ENCODE measurements at places on chromosomes 16 and 17.

- no peak for DNase-seq
Measured at GRCh38 chr17:44402564-44403172, 13.2 kb upstream of the ITGA2B start.

DNA sequence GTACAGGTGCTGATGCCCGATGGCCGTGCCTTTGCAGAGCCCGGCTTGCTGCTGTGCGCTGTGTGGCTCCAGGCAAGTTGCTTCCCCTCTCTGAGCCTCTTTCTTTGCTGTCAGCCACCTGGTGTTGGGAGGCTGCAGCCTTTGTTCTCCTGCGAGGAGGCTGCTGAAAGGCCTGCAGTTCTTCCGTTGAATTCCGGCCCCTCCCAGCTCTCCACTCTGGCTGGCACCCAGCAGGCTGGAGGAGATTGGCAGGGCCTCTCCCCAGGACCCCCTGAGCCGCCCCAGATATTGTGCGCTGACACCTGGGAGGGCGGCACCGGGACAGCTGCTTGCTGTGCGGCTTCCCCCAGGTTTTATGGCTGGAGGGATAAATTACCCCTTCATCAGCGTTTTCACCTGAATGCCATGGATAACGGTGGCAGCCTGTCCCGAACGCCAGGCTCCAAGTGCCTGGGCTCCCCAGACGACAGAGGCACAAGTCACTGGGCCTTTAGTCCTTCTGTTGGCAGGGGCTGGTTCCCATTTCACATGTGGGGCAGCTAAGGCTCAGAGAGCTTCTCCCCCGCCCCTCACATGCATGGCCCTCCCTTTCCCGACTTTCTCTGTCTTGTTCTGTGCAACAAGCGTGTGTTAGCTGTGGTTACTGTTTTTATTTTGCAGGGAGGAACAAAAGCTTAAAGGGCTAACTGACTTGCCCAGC is 35.1 kb upstream of the GSE1 start:
- DNase-seq = no peak

GRCh38 chr17:46942441-46943217 is 19.7 kb downstream of the GOSR2 start:
- peak; percentile 55 for DNase-seq

GRCh38 chr17:16304830-16305229 is 48.4 kb downstream of the CENPV start:
- no peak for DNase-seq

DNA sequence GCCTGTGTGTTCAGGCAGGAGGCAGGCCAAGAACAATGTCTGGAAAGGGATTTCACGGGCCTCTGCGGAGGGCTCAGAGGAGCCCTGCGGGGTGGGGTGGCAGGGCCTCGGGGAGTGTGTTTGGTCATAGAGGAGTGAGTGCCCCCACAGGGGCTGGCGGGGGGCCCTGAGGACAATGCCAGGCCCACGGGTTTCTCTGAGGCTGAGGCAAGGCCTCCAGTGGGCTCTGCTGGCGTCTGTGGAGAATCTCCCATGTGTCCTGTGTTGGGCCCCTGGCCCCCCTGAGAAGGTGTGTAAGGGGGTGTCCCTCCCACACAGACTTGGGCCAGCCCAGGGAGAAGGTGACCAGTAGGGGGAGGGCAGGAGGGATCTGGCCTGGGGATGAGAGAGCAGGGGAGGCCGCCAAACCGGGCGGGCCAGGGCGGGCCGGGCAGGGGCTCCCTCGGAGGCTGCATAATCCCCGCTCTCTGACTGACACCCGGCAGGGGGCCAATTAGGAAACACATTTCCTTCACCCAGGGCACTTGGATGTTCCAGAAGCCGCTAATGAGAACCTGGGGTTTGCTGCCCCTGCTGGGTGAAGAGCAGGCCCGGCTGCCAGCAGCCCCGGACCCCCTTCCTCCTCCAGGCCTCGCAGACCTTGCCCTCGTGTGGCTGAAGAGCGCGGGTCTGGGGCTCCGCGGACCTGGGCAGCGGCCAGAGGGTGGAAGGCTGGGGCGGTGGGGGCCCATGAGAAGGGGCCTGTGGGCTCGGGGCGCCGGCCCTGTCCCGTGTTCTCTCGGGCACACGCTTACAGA is 204.2 kb downstream of the NTN1 start:
- no peak for DNase-seq

GRCh38 chr16:68934402-68934801 is 91.1 kb downstream of the TANGO6 start:
- no peak for DNase-seq

- DNase-seq = peak; percentile 58
Measured at GRCh38 chr17:73069164-73069770, 23.2 kb downstream of the SLC39A11 start.

DNA sequence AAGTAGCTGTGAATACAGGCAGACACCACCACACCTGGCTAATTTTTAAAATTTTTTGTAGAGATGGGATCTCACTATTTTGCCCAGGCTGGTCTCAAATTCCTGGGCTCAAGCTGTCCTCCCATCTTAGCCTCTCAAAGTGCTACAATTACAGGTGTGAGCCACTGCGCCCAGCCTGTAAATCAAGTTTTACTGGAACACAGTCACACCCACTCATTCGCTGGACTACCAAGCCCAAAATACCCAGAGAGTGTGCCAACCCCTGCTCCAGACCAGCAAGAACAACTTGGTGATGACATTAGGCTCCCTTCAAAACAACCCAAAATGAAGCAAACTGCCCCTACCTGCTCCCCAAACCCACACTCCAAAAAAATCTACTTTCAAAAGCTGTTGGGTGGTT is 36.0 kb downstream of the TVP23A start:
- no peak for DNase-seq

GRCh38 chr17:77155125-77155524 is 14.4 kb downstream of the SEC14L1 start:
- no peak for DNase-seq

DNA sequence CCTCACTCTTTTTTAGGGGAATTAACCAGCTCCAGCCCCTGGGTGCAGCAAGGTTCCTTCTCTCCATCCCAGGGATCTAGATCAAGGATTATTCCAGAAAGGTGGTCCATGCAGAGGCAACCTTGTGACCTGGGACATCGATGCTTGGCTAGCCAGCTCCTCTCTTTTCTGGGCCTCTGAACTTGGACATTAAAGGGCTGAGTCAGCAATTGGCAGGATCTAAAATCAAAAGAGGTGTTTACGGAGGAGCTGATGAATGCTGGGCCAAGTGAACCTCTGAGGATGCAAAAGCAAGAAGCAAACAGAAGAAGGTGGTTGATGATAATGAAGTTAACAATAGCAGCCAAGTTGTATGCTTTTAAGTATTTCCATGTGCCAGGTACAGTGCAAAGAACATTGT is 207.0 kb downstream of the MAF start:
- no peak for DNase-seq

DNA sequence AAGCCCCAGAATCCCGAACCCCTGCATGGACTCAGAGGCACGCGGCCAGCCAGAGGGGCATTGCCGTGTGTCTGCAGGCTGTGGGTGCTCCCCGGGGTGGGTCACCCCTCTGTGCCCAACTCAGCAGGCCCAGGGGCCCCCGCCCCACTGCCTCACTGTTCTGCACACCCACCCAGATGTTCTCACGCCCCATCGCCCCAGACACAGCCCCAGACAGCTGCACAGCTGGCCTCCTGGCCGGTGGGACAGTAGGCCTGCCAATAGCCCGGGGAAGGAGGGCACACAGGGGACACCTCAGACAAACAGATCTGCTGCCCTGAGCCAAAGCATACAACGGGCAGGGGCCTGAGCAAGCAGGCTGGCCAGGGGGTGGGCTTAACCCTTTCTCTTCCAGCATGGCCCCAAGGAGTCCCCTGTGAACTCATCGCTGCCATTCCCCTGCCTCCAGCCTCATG is 27.6 kb upstream of the NXPH3 start:
- DNase-seq = no peak

- no peak for DNase-seq
Measured at GRCh38 chr17:8117980-8118768, at the start of gene ALOXE3. TSS of gene ALOXE3 (minus strand) at chr17:8118514. CDS start at chr17:8117990, 524 bp downstream.

GRCh38 chr17:58788199-58788598 is 32.5 kb downstream of the PPM1E start:
- no peak for DNase-seq

DNA sequence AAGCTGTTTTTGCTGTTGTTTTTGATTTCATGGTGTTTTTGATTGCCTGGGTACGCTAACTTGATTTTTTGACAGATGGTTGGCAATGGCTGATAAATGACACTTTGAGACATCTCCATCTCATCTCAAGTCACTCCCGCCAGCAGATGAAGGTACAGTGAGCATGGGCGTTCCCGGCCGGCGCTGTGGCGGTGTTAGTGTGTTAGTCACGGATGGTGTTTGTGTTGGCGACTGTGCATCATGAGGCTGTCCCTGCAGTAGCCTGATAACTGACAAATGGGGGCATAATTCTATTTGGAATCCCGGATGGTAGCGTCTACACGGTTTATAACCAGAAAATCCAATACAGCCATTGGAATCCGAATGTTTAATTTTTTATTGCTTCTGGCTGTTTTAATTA is 81.6 kb upstream of the ZNF750 start:
- no peak for DNase-seq

DNA sequence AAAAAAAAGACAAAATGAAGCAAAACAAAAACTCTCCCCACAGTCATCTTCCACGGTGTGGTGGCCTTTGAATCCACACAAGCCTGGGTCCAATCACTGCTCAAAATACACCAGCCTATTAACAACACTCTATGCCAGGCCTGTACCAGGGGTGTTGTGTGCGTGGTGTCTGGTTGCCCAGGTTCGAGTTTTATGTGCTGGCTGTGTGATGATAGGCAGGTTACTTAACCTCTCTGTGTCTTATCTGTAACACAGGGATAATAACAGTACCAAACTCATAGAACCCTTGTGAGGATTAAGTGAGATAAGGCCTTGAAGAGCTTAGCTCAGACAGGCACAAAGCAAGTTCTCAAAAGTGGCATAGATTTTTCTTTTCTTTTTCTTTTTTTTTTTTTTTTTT is 235.2 kb downstream of the PARN start:
- DNase-seq = no peak

- DNase-seq = no peak
Measured at GRCh38 chr16:78163772-78164670, 64.6 kb downstream of the WWOX start.

GRCh38 chr17:75503337-75503950 is 11.9 kb downstream of the CASKIN2 start:
- DNase-seq = no peak

DNA sequence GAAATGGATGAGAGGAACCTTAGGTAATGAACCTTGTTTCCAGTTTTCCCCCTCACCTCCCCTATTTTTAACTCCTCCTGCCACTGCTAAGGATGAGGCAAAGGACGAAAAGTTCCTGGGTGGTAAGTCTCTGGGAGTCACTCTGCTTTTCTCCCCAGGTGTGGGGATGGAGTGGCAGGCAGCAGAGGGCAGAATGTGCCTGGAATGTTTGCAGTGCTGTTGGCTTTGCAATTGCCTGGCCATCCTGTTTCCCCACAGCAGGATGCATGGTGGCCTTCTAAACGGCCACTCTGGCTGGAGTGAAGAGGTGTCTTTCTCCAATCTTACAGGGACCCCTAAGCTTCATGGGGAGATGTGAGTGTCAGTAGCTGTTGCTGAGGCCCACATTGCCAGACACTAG is 432.5 kb upstream of the ZFHX3 start:
- no peak for DNase-seq

- peak; percentile 97 for DNase-seq
Measured at GRCh38 chr17:52035336-52035915, 123.1 kb downstream of the CA10 start.

- no peak for DNase-seq
Measured at GRCh38 chr17:28536532-28537218, 15.7 kb downstream of the UNC119 start.

DNA sequence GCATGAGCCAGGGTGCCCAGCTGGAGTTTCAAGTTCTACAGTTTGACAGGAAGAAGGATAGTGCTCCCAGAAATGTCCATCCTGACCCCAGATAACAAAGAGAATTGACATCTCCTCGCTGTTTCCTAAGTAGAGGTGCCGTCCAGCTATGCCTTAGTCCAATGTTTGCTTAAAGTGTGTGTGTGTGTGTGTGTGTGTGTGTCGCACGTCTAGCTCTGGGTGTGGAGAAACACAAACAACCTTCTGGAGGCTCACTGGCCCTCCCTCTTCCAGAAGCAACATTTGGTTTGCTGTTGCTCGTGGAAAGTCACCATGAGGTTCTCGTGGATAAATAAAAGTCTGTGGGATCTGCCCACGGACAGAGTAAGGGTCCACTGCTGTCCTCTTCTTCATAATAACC is 22.1 kb downstream of the EMP2 start:
- no peak for DNase-seq

DNA sequence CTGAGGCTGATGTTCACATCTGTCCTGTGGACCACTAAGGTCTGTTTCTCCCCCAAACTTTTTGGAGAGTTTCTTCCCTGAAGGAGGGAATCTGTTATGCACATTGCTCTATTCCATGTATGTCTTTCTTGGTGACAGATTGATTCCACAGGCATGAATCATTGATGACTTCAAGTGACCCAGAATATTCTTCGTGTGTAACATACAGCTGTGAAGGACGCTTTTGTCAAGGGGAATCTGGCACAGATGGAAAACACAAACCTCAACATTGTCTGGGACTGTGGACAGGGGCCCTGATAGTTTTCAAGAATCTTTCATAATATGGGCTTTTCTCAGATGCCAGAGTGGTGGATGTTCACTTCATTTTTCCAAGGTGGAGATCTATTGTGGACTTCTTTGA is 223.1 kb upstream of the MAF start:
- DNase-seq = no peak

DNA sequence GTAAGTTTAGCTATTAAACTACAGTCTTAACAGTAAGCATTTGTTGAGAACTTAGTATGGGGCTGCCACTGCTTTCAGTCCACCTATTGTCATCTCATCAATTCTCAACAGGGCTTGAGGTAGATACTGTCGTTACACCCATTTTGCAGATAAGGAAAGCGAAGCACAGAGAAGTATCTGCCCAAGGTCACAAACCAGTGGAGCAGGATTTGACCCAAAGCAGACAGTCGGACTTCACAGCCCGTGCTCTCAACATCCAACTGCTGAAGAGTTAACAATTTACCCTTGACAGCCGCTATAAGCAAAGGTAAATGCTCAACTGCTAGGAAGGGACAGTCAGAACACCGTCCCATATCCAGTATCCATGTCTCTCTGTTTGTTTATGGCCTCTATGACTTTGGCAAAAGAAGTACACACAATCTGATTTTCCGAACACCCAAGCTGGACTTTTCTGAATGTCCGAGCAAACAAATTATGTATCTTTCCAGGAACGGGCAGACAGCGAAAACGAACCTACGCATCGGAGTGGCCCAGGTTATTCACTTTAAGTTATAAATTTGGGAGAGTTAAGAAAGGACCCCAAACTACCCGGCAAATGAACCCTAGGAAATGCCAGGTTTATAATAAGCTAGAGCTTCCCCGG is 1.2 kb downstream of the SIAH1 start:
- DNase-seq = no peak

DNA sequence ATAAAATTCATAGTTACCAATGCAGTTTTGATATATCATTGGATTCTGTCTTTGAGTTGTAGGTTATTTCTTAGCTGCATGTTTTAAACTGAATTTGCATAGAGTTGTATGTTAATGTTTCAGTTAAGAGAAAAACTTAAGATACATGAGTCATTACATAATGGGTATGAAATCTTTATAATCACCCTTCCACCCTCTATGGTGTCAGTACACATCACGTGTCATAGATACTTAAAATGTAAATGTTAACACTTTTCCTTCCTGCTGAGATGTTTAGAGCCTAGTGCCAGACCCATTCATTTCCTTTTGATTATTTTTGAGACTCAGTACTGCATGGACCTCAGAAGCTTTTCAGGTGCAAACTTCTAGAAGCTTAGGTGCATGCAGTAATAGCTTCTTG is 20.5 kb downstream of the ZNF207 start:
- DNase-seq = no peak
